ENCODE measurements at places on chromosomes 2 and 18.

DNA sequence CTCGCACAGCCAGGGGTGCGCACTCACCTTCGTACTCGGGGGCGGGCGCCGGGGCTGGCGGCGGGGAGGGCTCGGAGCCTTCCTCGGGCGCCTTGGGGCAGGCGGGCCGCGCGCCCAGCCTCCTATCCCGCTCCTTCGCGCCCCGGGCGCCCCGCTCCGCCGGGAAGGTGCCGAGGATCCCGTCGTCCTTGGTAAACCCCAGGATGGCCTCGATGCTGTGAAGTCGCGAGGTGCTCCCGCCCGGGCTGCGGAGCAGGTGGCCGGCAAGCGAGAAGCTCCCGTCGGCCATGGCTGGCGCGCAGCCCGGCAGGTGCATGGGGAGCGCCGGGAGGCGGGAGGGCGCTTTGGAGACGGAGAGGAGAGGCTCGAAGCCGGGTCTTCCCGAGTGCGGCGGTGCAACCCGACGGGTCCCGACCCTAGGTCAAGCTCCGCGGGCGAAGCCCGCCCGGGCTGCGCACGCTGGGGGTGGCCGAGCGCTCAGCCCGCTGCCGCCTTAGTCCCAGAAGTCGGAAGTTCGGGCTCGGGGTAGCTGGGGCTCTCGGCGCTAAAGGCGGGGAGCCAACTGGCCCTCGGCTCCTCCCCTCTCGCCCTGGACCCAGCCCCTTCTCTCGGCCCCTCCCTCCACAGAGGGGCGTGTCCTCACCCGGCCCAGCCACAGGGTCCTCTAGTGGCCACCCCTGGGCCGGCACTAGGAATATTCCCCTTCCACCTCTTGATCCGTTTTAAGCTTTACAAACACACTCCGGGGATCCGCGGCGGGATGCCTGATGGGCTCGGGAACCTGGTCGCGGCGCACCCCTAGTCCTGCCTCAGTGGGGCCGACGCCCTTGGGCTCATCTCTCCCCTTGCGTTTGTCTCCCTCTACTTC lies at the start of gene RAX:
Gene RAX (minus strand): TSS at position 564 of the 868 bp plus-strand sequence. CDS start 248 bp downstream, at position 316.
- DNase-seq = no peak

- DNase-seq = no peak
Measured at GRCh38 chr2:85994897-85995647, 106.3 kb upstream of the ST3GAL5 start.

DNA sequence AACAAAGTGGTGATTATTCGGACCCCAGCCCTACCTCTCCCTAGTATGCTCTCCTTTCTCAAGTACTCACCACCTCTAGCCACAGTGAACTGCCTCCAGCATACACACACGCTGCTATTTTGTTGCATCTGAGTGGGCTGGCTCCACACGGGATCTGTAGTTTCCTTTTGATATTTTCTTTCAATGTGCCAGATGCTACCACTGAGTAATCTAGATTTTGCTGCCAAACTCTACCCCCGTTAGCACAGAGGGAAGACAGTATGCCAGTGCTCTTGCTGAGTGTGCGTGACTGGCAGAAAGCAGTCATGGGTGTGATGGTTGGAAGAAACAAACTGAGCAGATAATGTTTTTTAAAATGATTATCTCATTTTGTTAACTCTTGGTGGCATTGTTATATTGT lies 11.6 kb downstream of the CFLAR start:
- no peak for DNase-seq

DNA sequence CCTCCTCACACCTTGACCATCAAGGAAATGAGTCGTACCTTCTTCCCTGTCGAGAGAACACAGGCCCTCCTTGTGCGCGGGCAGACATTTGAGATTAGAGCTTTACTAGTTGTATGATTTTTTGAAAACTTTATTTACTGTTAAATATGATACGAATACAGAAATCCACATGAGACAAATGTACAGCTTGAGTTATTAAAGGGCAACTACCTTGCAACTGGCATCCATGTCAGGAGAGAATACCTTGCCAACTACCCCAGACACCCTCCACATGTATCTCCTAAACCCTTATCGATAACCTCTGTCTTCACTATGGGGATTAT lies 28.3 kb downstream of the KLHL23 start:
- no peak for DNase-seq

- no peak for DNase-seq
Measured at GRCh38 chr2:190213441-190214335, 105.9 kb downstream of the HIBCH start.

DNA sequence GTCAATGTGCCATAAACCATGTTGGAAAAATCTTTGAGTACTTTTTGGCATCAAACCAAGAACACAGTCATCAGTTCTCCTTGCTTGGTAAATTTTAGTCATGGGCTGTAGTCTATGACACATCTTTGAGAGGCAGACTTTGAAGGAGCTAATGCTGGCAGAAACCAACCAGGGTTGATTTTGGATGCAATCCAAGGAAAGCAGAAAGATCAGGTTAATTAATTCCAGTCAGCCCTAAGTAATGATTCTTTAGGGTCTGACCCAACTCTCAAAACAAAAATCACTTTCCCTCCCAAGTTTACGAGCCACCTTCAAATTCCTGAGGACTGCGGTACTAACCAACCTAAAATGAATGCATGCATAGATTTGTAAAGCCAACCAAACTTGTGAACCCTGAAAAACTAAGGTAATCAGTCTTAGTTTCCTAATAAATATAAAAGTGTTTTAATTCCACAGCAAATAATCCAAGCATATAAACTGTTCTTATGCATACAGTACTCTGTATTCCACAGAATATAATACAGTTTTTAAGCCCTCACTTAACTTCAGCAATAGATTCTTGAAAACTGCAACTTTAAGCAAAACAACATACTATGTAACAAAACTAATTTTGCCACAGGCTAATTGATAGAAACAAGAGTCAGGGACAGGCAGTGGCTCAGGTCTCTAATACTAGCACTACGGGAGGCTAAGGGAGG lies 22.0 kb downstream of the AP1S3 start:
- DNase-seq = no peak

- DNase-seq = peak; percentile 75
Measured at GRCh38 chr2:28695245-28695647, 56.4 kb upstream of the PPP1CB start.

Data from posterior cingulate gyrus (tissue), 11 donors.